ENCODE measurements at places on chromosomes 4 and X.

DNA sequence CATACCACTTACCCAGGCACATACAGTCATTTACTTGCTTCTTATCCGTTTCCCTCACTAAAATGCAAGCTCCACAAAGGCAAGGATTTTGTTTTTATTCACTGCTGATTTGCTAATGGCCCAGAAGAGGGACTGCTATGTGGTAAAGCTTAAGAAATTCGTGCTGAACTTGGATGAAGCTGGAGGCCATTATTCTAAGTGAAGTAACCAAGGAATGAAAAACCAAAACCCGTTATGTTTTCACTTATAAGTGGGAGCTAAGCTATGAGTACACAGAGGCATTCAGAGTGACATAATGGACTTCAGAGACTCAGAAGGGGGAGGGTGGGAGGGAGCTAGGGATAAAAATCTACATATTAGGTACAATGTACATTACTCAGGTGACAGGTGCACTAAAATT is 47.2 kb downstream of the RAB33B start:
- DNase-seq: no peak

DNA sequence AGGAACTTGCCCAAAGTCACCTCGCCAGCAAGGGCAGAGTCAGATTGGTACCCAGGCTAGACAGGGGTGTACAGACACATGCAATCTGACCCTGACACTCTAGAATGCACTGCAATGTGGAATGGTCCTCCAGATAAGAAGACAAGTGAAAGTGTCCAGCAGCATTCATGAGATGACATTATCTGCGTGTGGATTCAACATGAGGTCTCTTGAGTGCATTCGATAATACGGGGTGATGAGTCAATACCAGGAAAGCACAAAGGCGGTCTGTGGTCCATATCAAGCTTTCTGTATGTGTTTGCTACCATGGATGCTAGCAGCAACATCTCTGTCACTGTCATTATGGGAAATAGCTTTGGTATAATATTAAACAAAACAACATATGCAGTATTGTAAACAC is 6.8 kb upstream of the XAGE3 start:
- no peak for DNase-seq

GRCh38 chr4:182538031-182538430 is 294.8 kb downstream of the TENM3 start:
- no peak for DNase-seq

- peak; percentile 64 for DNase-seq
These were observed 48.5 kb downstream of the PRPS1 start for GRCh38 chrX:107676559-107677378.

DNA sequence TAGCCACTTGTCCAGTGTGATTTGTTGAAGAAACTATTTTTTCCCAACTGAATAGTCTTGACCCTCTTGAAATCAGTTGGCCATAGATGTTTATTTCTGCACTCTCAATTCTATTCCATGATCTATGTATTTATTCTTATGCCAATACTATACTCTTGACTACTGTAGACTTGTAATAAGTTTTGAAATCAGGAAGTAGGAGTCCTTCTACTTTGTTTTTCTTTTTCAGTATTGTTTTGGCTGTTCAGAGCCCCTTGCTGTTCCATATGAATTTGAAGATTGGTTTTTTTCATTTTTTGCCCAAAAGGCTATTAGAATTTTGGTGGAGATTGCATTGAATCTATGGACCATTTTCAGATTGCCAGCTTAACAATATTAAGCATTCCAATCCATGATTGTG is 10.2 kb downstream of the SAP30 start:
- no peak for DNase-seq

GRCh38 chr4:101500742-101501141 is 153.4 kb upstream of the PPP3CA start:
- DNase-seq: no peak

DNA sequence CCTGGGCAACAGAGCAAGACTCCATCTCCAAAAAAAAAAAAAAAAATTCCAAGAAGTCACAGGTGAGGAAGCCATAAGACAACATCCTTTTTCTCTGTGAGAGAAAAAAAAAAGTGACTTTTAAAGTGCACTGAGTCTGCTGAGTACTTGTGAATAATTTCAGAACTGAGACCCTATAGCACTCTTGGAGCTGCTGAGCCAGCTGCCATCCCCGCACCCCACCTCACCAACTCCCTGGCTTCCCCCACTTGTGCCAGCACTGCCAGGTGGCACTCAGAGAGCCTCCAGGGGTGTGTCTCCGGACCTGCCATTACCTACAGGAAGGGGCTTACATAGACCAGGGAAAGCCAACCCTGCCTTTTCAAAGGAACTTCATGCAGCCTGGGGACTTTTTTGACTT is 39.2 kb upstream of the HS3ST1 start:
- no peak for DNase-seq

DNA sequence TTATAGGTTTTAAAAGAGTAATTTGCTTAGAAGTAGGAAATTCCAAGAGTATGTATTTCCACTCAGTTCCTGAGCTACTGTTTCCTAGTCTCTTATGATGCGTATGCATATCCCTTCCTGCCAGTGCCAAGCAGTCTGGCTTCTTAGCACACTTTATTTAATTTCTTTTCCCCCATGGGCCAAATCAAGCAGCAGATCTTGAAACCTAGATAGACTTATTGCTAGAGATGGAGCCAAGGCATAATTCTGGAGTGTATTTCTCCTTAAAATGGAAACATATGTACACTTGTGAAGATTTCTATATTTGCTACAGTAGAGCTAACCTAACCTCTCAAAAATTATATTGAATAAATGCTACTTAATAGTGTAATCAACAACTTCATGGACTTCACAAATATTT is 2337.6 kb downstream of the PCDH7 start:
- no peak for DNase-seq

DNA sequence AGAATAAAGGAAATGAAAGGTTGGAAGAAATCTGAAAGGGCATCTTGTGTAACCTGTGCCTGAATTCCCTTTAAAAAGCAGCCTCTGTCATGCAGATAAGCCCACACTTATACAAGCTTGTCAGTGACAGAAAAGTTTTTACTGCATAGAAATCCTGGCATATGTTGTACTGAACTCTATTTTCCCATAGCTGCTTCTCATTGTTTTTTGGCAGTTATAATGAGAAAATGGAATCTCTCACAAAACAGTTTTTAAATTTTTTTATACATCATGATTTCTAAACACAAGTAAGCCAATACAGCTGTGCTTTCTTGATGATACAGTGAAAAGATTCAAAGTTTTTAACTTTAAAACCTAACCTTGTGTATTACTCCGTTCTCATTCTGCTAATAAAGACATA is 511.4 kb upstream of the ARX start:
- no peak for DNase-seq

DNA sequence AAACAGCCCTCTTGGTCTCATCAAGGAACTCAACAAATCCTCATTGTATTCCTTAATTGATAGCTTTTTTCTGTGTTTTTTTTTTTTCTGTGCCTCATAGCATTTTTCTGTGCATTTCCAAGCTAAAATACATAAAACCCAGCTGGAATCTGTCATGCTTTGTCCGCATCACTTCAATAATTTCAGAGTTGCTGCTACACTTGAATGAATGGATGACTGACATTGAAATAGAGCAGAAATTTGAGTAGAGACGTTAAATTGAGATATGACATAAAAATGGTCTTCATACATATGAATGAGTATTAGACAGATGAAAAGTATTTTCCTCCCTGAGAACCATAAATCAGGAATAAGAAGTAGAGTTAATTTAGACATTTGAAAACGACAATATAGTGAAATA is 593.2 kb downstream of the TMA16 start:
- no peak for DNase-seq

- DNase-seq: peak; percentile 40
These were observed 691 bp upstream of the USP46 start for GRCh38 chr4:52659722-52660261.

- no peak for DNase-seq
These were observed 32.1 kb downstream of the ASB5 start for GRCh38 chr4:176236946-176237345.

GRCh38 chrX:119880076-119880475 is 8.4 kb downstream of the NDUFA1 start:
- DNase-seq: no peak

DNA sequence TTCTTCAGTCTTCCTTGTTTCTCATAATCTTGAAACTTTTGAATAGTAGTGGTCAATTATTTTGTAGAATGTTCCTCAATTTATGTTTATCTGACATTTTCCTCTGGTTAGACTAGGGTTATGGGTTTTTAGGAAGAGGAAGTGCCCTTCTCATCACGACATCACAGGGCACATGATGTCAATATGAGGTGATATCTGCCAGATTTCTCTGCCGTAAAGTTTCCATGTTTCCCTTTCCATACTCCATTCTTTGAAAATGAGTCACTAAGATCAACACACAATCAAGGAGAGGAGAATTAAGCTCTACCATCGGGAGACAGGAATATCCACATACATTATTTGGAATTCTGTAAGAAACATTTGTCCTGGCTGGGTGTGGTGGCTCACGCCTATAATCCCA is 28.4 kb downstream of the RP2 start:
- DNase-seq: no peak

DNA sequence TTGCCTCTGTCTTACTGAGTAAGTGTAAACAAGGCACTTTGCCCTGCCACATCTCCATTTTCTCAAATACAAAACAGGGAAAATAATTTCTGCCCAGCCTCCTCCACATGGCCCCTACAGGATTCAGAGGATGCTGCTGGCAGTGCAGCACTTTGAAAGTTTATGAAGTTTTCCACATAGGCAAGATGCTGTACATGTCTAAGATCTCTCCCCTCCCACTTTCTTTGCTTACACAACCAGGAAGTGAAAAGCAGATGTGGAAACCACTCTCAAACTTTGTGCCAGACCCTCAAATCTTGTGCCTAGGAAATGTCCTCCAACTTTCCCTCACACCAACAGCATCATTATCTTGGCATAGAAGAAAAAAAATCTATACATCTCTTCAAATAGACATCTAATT is 257.0 kb upstream of the LDB2 start:
- no peak for DNase-seq

DNA sequence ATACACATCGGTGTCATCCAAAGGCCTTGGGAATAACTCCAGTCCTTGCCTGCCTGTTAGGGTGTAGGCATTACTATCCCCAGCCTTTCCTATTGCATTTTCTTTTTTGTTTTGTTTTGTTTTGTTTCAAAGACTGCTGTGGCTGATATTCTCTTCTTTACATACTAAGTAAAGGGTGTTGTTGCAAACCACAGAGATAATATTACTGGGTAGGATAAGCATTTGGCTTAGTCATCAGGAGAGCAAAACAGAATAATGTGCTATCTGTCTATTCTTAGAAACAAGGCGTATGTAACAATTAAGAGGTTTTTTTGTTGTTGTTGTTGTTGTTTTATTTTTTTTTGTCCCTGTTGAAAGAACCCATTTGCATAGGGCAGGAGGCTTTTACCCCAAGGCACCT is 41.8 kb downstream of the UGT2B28 start:
- no peak for DNase-seq

DNA sequence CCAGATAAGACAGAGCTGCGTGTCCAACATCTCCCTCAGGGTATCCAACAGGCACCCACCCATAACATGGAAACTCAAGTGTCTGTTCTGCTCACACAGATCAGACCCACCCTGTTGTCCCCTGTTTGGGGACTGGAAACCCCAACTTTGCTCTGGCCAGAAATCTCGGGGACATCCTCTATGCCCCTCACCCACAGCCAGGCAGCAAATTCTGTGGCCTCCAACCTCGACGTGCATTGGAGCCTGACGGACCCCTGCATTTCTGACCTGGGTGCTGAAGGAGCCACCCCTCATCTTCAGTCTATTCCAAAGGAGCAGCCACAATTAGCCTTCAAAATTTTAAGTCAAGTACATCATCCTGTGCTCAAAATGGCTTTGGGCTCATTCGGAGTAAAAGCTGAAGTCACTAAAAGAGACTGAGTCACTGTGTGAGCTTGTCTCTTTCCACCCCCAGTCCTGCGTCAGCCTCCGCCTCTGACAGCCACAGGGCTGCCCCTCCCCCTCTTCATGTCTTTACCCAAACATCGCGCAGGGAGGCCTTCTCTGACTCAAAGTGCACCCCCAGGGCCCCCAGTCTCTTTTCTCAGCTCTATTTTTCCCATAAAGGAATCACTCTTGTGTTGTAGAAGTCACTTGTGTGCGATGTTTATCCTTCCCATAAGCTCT is 24.4 kb upstream of the PDE6B start:
- DNase-seq: no peak

GRCh38 chr4:57672846-57673433 is 562.8 kb upstream of the IGFBP7 start:
- no peak for DNase-seq

DNA sequence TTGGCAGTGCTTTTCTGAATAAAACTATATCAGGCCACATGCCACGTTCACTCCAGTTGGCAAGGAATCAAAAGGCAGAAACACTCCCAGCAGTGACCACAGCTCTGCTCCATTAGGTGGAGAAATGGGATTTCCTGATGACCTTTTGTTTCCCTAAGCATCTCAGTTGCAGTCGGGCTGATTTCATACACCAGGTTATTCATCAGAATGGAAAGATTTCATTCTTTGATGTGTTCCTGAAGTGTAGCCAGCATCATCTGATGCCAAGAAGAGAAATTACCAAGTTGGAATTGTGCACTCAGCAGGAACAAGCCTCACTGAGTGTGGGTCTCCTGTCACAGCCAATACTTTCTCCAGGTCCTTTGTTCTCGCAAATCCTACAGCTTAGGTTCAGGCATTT is 193.7 kb downstream of the SPATA18 start:
- DNase-seq: no peak

DNA sequence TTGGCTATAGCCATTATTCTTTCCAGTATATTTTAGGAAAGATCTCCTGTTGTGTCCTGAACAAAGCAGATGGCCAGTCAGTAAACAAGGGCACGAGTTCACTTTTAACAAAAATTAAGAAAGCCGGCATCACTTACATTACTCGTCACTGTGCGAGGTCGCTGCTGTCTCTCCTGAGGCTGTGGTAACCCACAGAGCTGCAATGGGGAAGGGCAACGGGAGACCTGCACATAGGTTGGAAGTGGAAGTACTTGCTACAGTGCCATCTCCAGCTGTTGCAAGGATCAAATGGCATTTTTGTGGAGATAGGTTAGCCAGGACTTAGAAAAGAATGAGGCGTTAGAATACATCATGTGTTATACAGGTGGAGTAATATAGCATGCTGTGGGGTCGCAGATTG is 132.2 kb downstream of the KLHL8 start:
- DNase-seq: no peak

GRCh38 chr4:114028071-114028470 is 48.6 kb upstream of the ARSJ start:
- DNase-seq: no peak

DNA sequence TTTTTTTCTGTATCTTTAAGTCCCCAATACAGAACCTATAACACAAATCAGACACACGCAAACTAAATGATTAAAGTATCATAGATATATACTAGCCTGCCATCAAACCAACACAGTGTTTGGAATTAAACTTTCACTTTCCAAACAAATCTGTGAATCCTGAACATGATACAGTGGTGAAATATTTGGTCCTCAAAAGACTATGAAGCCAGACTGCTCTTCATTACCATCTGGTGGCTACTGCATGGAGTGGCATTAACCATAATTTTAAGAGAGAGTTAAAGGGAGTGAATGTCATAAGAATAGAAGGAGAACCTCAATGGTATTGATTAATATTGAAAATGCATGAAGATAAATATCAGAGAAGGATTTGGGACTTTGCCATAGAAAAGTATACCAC is 9.2 kb upstream of the GABRA4 start:
- no peak for DNase-seq

GRCh38 chrX:6384371-6384770 is 150.5 kb downstream of the VCX3A start:
- no peak for DNase-seq
